ENCODE measurements at places on chromosomes 2 and 18.

DNA sequence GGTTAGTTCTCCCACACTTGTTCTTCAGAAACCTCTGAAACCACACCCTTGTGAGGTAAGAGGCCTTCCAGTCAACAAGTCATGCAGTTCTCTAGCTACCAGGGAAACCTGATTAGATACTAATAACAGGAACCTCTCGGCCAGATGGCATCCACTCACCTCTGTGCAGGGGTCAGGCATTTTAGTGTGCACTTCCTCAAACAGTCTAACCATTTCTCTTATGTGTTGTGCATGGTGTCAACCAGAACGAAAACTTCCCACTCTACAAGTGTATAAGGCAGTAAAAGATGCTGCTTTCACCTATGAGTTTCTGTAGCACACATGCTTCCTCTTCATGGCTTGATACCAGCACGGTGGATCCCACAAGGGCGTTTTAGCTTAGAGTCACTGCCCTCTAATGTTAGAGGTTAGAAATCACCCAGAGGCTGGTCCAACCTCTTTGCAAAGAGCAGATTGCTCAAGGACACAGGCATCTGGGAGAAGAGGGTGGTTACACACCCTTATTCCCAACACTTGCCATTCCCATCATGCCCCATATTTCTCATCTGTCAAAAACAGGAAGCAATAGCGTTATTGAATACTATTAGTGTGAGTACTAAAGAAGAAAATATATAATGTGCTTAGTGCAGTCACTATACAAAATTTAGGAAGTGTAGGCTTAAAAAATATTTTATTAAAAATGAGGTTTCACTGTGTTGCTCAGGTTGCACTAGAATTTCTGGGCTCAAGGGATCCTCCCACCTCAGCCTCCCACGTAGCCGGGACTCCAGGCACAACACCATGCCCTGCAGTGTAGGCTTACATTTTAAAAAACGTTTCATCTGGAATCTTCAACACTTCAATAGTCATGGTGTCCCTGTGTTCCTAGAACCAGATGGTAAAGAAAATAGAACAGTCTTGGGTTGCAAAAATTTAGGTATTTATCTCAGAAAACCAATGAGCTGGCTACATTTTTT is 34.5 kb upstream of the RAB31 start:
- no peak for DNase-seq

DNA sequence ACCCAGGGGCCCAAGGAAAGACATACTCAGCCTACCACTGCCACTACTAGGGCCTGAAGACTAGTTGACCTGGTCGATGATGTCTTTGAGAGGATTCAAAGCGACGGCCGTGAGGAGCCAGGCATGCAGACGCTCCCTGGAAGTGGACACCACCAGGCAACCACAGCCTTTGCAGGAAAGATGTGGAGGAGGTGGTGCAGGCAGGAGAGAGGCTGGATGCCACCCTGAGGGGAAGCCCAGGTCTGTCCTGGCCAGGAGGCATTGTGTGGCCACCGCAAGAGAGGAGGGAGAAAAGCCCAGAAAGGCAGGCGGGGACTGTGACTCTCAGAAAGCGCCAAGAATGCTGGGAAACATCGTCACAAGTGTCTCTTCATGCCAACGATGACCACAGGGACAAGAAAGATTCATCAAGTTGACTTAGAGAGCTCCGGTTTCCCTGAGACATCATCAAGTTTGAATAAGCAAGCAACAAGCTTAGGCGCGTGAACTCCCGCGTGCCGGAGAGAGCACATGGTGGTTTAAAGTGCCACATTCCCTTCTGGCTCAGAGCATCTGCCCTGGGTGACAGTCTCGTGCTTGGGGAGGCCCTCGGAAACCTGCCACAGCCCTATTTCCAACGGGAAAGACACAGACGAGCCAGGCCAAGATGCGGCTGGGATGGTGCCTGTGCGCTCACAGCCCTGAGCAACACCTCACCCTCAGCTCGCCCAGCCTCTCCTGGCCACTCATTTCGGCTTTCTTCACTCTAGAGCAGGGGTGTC is 464.5 kb upstream of the SALL3 start:
- no peak for DNase-seq

- no peak for DNase-seq
Observed at GRCh38 chr2:19746611-19747309, 155.0 kb downstream of the TTC32 start.

- no peak for DNase-seq
Observed at GRCh38 chr18:2180586-2180985, 390.7 kb downstream of the METTL4 start.

GRCh38 chr18:55124078-55124763 is 165.0 kb upstream of the CCDC68 start:
- no peak for DNase-seq

GRCh38 chr2:121667618-121668017 is 18.4 kb upstream of the CLASP1 start:
- no peak for DNase-seq

GRCh38 chr2:47208852-47209606 is 53.9 kb upstream of the STPG4 start:
- DNase-seq, result no peak

GRCh38 chr2:190052307-190052706 is 10.2 kb downstream of the MSTN start:
- no peak for DNase-seq

- no peak for DNase-seq
Observed at GRCh38 chr18:3150274-3150673, 69.5 kb downstream of the MYOM1 start.

DNA sequence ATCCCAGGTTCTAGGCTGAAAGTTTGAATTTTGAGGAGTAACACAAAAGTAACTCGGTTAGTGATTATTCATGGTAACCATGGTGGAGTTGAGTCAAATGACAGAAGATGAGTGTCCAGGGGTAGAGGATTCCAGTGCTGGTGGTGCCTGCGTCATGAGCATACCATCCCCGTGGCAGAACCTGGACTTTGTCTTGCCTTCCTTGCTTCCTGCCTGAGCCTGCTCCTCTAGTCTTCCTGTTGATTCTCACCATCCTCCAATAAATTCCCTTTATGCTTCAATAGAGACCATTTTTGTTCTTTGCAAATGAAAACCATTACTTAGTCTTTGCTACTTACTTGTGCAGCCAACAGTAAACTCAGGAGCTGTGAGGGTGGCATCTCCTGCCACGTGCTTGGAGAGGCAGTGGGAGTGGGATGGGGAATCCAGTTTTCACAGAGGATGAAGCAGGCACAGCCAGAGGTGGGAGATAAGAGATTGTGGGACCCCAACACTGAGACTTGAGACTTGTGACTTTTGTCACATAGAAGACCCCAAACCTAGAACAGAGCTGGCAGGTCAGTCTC is 4.1 kb upstream of the YES1 start:
- DNase-seq, result no peak

DNA sequence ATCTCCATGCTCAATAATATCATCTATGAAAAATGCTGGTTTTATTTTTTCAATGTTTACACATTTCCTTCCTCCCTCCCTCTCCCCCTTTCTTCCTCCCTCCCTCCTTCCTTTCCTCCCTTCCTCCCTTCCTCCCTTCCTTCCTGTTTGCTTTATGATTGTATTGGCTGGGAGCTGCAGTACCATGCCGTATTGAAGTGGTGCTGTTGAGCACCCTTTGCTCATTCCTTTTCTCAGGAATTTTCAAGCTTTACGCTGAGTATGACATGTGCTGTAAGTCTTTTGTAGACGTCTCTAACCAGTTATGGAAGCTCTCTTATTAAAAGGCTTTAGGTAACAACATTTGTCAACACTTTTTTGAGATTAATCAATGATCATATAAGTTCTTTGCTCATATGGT is 100.4 kb downstream of the SNTG2 start:
- DNase-seq, result no peak

DNA sequence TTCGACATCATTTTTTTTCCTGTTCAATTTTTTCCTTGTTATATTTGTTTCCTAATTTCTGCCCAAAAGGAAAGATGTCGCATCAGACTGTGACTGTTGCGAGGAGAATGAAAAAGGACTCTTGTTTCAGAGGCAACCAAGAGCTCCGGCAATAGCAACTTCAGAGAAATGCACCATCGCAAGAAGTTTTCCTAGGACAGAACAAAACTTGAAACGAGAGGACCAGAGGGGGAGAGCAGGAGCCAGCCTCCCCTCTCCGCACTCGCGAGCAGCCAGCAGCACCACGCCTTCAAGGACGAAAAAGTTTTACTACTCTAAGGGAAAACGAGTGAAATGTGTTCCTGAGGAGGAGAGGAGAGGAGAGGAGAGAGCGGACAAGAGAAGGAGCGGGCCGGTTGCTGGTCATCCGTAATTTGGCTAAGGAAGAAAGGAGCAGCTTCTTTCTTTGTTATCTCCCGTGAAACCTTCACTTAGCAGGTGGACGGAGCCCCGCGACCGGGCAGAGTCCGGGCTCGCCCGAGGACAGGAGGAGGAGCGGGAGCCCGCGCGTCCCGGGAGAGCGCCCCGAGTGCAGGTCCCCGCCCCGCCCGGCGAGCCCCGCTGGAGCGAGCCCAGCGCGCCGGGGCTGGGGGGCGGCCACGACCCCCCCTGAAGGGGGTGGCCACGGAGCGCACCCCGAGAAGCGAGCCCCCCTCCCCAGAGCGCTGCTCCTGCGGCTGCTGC is 744 bp downstream of the POU3F3 start:
- DNase-seq, result no peak

Data from effector CD4-positive, alpha-beta T cell (primary cell).